NCI-H524 treated with DMSO at 0.1 percent for 48 hours (cell line): ENCODE measurements at places on chromosomes 16 and 17.

- no peak for DNase-seq
Measured at GRCh38 chr16:85428899-85429775, 184.0 kb upstream of the GSE1 start.

DNA sequence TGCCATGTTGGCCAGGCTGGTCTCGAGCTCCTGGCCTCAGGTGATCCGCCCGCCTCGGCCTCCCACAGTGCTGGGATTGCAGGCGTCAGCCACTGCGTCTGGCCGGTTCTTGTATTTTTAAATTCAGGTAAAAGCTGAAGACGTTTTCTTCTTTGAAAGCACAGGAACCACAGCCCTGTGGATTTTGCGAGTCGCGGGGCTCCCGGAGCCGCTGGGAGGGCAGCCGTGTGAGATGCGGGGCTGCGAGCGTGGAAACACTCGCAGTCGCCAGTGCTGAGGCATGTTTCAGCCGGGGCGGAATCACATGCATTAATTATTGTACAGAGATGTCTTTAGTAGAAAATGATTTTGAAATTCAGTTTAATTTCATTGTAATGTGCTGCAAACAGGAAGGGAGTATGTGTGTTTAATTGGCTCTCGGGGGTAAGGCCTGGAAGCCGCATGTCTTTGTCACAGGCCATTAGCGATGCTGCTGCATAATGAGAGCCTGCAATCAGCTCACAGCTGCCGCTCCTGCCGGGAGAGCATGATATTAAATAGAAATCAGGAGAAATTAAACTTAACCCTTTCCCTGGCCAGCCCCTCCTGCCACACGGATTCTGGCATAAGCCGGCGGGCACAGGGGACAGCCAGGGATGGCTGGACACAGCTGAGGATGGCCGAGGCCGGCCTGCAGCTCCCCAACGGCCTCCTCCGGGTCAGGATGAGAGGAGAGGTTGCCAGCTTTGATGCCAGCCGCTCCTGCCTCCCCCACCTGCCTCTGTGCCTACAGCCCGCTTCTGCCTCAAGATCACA is 35.4 kb upstream of the CDH15 start:
- no peak for DNase-seq

- no peak for DNase-seq
Measured at GRCh38 chr16:86569701-86570447, 3.2 kb downstream of the FOXC2 start.

DNA sequence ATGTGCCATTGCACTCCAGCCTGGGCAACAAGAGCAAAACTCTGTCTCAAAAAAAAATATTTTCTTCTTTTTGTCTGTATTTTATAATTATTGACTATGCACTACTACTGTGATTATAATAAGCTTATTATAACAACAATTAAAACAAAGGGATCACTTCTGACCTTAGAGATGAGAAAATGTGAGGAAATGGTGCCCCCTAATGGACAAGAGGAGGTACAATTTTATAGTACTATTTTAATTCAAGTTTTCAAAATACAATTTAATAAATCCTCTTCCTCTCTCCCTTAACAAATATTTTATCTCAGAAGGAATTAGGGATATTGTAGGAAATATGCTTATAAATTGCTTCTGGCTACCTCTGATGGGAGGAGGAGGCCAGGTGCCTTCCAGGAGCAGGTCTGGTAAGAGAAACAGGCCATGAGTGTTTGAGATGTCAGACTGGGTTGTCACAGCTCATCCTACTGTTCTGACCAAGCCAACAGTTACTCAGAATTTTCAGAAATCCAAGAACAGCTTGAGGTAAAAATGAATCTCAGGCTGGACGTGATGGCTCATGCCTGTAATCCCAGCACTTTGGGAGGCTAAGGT is 14.0 kb downstream of the VPS53 start:
- no peak for DNase-seq

- DNase-seq: no peak
Measured at GRCh38 chr17:22703786-22704441, 1011.6 kb downstream of the KCNJ18 start.
